ENCODE measurements at places on chromosomes 7 and 10.

DNA sequence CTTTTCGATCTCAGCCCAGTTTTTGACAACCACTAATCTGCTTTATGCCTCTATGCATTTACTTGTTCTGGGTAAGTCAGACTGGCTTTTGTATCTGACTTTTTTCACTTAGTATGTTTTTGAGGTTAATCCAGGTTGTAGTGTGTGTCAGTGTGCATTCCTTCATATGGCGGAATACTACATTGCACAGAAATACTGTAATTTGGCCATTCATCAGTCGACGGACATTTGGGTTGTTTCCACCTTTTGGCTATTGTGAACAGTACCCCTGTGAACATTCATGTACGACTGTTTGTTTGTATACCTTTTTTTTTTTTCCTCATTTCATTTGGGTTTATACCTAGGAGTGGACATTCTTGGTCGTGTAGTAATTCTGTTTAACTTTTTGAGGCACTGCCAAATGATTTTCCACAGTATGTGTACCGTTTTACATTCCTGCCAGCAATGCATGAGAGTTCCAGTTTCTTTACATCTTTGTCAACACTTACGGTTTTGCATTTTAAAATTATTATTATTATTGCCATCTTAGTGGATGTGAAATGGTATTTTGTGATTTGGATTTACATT, 57.4 kb downstream of the MKLN1 start:
- no peak for DNase-seq

- DNase-seq: no peak
These were observed 88.9 kb upstream of the ODAD2 start for GRCh38 chr10:28087661-28088351.

DNA sequence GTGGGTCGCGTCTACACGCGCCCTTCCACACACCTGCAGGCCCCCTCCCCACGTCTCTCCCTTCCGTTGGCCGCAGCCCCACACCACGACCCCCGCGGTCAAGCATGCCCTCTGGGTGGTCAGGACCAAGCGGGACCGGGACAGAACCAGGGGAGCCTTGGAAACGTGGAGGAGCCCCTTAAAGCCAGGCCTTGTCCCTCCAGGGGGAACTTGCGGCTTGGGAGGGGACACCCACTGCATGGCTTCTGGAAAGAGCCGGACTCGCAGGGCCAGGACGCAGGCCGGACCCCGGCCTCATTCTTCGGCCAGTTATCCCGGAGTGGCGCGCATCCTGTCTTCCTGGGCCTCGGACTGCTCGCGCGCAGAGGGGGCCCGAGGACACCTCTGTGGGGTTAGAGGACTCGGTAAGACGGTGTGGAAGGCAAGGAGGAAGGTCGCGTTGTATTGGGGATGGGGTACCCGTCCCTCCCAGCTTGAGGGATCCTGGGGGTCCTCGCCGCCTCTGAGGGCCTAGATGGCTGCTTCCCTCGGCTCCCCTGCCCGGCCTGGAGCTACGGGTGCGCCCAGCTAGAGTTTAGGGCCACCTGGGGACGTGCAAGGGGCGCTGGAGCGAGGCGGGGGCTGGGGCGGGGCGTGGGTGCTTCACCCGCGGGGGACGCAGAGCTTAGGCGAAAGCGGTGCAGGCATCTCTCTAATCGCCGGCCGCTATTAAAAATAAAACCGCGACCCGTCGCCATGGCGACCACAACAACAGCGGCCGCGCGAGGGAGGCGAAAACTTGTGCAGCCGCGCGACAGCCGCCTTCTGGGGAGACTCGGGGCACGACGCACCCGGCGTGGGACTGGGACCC, 1.8 kb upstream of the PDGFA start:
- no peak for DNase-seq

- DNase-seq: no peak
These were observed 4.5 kb upstream of the EMX2 start for GRCh38 chr10:117537904-117538524.

- no peak for DNase-seq
These were observed 126.0 kb downstream of the DNAJB6 start for GRCh38 chr7:157462840-157463239.

- no peak for DNase-seq
These were observed 48.4 kb downstream of the ZCCHC24 start for GRCh38 chr10:79397051-79397450.

- DNase-seq: no peak
These were observed 77.1 kb upstream of the UNC5B start for GRCh38 chr10:71135236-71135635.

GRCh38 chr7:76149847-76150691, 51.6 kb upstream of the SRRM3 start:
- no peak for DNase-seq

DNA sequence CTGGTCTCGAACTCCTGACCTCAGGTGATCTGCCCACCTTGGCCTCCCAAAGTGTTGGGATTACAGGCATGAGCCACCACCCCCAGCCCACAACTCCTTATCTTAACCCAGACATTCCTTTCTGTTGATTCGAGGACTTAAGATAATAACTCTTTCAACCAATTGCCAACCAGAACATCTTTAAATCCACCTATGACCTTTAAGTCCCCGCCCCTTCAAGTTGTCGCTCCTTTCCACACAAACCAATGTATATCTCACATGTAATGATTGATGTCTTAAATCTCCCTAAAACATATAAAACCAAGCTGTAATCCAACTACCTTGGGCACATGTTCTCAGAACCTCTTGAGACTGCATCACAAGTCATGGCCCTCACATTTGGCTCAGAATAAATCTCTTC, 7.8 kb upstream of the ANKRD2 start:
- DNase-seq: no peak

DNA sequence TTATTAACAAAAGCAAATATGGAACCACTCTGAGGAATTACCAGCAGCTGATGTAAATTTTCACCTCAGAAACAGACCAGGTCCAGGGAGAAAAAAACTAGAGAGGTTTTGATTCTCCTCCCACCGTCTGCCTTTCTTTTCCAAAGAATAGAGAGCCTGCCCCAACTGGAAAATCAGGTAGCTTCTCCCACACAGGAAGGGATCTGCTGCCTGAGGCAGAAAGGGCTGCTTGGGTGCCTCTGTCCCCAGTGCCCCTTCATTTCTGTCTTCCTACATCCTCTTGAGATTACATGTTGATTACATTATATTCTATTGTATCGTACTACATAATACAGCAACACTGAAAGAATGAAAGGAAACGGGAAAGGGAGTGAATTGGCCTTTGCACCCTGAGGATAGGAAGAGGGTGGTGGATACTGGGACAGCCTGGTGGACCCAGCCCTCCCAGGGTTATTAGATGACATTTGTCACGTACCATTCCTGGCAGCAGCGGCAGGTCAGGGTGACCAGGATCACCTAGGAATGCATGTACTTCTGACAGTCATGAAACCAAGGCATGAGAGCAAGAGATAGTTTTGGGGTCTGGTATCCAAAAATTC, 8.9 kb downstream of the ST8SIA6 start:
- DNase-seq: no peak

DNA sequence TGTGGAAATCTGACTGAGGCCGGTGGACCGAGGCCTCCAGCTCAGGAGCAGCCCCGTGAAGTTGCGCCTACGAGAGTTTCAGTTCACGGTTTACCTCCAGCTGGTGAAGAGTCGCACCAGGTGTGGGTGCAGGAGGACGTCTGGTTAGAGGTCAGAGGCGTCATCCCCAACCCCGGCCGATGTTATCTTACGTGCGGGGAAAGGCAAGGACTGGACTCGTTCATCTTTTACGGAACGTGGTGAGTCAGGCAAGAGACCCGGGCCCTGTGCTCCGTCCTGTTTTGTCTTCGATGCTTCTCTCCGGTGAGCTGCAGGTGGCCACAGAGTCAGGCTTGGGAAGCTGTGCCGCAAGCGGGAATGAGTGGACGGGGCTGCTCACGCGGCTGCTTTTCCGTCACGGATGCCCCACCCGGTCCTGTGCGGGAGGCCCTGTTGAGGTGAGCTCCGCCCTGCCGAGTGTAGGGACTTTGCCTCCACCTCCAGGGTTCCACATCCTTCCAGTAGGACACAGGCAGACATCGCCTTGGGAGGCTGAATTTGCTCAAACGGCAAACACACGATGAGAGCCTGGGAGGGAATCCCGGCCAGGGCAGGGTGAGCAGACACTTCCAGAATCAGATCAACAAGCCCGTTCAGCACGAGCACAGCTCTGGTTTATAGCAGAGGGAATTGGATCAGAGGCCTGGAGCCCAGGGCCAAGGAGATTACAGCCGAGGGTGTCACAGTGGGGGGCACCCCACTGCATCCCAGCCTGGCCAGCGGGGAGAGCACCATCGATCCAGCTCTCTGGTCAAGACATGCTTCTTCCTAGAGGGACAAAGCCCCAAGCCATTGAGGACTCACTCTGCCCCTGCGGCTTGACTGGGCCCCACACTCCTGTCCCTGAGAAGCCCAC, 50.1 kb upstream of the INPP5A start:
- no peak for DNase-seq

DNA sequence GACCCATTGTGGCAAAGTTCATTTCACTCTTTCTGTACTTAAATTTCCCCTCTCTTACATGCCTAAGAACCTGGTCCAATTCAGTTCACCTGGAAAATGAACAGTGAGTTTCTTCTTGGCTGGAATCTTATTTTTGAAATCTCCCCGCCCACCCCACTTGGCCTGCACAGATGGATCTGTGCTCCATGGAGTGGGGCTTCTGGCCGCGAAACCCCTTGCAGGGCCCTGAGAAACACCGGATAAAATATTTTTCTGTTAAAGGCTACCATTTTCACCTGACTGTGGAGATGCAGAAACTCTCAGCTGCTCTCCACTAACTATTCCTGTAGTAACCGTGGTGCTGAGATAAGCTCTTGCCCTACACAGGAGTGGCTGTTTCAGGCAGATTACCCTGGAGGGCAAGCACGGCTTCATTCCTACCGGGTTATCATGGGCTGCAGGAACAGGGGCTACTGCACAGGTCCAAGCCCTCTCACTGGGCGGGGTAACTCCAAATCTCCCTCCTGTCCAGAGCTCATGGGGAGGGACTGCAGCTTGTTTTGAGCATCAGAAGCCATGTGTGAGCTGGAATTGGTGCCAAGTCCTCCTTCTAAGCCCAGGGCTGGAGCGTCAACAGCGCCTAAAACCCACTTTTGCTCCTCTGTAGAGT, 118.9 kb downstream of the PRPF18 start:
- no peak for DNase-seq

DNA sequence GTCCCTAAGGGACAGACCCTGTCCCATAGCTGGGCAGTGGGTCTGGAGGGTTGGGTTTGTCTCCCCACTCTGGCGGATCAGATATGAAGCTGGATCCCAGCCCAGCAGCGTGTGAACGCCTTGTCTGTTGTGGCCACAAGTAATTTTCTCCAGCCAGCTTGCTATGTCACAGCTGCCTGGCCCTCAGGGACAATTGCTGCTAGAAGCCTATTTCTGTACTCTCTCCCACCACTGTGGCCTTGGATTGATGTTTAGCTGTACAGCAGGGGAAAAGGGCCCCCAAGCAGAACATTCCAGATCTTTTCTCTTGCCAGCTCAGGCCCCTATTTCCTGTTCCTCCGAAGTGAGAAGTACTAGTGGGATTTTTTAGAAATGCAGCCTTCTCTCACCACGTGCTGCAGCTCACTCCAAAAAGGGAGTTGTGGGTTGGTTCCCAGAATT, 53.5 kb upstream of the WAC start:
- no peak for DNase-seq

- DNase-seq: no peak
These were observed 628.7 kb upstream of the SEMA3D start for GRCh38 chr7:85815526-85815925.

GRCh38 chr10:10213237-10213636, 804.4 kb upstream of the CELF2 start:
- DNase-seq: no peak

GRCh38 chr7:155645662-155646061, 1.2 kb downstream of the RBM33 start:
- no peak for DNase-seq

DNA sequence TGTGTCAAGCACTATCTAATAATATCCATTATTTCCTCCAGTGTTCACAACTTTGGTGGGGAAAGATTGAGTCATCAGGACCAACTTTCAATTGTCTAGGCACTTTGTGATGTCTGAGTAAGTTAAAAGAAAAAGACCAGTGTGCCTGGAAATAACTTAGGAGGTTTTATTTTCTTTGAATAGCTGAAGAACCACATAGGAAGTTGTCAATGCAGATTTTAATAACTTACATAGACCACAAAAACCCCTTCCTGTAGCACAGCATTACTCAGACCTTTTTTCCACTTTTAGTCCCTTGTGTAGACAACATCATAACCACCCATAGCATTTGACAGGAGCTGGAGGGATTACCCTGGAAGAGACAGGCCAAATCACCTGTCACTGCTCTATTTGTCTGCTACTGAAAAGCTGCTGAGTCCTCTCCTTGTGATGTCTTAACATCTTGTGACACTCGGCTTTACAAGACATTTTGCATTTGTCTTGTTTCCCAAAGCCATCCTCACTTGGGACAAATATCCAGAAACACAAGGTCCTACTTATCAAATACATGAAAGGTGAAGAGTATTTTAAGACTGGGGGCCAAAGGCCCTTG, 241.5 kb upstream of the PTER start:
- no peak for DNase-seq

GRCh38 chr7:122715183-122715582, 12.5 kb upstream of the RNF148 start:
- DNase-seq: no peak

- peak; percentile 31 for DNase-seq
These were observed 68.6 kb downstream of the MMRN2 start for GRCh38 chr10:86888585-86889381.

GRCh38 chr7:80785276-80785675, 133.6 kb downstream of the SEMA3C start:
- DNase-seq: no peak

GRCh38 chr7:147047696-147048095, 931.1 kb downstream of the CNTNAP2 start:
- DNase-seq: no peak

GRCh38 chr10:14601326-14601725, 173.4 kb downstream of the FAM107B start:
- no peak for DNase-seq

DNA sequence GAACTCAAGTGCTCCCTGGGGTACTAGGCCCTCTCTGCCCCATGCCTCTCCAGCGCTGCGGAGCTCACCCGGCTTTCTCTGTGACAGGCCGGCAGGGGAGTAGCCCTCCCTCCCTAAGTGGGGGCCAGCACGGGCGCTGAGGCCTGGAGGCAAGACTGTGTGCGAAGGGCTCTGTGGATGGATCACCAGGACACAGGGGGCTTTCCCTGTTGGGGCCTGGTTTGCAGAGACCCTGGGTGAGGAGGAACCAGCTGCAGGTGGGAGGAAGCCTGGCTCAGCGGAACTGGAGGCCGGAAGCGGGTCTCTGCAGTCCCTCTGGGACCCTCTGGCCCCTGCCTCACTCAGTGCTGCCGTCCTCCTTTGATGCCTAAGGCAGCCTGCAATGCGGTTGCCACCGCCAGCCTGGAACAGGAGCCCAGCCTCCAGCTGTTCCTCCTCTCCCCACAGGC, 106.0 kb downstream of the CYTH3 start:
- no peak for DNase-seq

DNA sequence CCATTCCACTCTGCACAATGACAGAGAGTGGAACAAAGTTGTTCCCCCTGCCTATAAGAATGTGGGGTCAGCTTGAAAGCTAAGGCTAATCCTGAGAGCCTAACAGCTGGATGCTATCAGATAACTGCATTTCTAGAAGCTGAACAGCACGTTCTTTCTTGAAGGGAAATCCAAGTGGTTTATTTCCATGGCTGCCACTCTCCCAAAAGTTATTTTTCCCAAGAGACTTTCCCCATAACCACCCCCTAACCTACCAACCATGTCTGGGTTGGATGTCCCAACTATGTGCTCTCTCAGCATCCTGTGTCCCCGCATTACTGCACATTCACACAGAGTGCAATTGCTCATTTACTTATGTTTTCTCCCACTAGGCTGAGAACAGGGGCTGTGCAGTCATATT, 140.7 kb upstream of the ANKRD1 start:
- no peak for DNase-seq
